ENCODE measurements at places on chromosomes 1 and 21.

GRCh38 chr1:5312862-5313261 is 658.5 kb downstream of the AJAP1 start:
- DNase-seq: no peak

GRCh38 chr1:205144751-205145150 is 23.0 kb upstream of the RBBP5 start:
- DNase-seq: no peak

DNA sequence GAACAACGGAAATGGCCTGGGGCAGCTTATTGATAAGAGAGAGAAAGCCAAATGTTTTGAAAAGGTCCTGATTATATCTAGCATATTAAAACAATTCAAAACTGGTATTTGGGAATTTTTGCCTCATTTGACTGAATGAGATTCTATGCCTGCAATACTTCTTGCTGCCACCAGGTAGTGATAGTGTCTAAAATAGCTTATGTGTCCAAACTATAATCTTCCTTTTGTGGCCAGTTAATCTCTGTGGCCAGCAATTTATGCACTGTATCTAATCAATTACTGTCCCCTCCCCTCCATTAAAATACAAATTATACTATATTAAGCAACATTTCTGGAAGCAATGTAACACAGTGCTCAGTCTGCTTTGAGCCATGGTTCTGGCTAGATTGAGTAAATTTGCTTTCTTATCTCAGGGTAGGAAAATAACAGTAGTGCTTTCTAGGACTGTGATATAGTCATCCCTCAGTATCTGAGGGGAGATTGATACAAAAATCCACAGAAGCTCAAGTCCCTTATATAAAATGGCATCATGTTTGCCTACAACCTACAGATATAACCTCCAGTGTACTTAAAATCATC is 91.8 kb downstream of the FOXD2 start:
- DNase-seq: no peak

DNA sequence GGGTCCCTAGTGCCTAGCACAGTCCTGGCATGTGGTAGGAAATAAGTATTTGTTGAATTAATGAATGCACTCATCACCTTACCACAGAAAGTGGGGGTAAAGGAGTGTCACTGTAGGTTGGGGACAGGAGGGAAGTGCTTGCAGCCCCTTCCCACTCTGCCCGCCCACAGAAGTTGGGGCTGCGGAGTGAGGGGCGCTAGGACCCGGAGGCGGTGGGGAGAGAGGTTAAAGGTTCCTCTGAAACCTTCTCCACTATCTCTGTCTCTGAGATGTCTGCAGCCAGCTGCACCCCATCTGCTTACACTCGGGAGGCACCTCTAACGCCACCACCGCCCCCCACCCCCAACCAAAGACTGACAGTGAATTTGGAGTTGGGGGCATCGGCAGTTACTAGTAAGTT is 1.4 kb upstream of the WNT2B start:
- DNase-seq: no peak

GRCh38 chr1:58156124-58156468 is 390.4 kb downstream of the OMA1 start:
- DNase-seq: no peak

GRCh38 chr1:106746448-106747085 is 309.9 kb upstream of the PRMT6 start:
- DNase-seq: no peak

GRCh38 chr1:22685591-22686059 is 25.0 kb upstream of the EPHB2 start:
- no peak for DNase-seq

DNA sequence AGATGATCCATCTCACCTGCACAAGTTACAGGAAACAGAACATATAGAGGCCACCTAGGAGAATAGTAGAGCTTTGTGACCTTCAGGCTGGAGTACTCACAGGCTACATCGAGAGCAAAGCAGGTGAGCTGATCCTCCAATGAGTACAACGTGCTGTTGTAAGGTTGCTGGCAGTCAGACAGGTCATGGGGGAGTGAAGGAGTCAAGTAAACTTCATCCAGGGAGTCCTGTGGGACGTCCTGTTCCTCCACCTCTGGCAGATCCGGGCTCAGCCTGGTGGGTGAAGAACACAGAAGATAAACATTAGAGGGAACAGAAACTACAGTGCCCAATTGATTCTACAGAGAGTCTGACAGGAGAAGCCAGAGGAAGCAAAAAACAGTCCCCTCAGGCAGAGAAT is 62.5 kb downstream of the PRKAB2 start:
- DNase-seq: no peak

- DNase-seq: no peak
These were observed 65.2 kb upstream of the TRABD2B start for GRCh38 chr1:48062353-48062752.

DNA sequence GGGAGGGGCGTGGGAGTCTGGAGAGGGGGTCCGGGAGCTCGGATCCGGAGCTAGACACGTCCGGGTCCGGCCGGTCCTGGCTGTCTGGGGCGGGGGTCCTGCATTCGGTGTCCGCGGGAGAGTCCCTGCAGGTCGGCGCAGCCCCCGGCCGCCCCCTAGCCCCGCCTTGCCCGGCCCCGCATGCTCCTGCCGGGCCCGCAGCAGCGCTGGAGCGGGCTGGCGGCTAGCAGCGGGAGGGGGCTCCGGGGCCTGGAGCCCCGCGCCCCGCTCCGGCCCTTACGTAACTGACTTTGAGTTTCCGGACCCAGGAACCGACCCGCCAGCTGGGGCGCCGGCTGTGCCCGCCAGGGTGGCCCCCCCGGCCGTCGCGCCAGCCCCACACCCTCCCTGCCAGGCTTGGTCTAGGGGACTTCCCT is 26.9 kb upstream of the EPB41 start:
- DNase-seq: peak; percentile 79

DNA sequence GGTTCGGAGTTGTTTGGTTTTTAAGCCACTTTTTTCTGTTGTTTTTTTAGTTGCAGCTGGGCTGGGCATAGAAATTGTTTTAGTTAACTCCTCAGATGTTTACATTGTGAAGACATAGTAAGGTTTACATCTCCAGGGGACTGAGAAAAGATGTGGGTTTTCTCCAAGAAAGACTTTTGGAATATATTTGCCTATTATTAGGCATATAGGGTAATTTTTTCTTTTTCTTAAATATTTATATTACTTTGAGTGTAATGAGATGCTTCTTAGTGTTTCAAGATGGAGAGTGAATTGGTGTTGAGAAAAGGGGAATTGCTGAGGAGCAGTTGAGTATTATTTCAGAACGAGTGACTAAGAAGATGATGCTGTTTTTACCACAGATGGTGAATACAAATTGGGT is 26.6 kb upstream of the PIGK start:
- DNase-seq: no peak

DNA sequence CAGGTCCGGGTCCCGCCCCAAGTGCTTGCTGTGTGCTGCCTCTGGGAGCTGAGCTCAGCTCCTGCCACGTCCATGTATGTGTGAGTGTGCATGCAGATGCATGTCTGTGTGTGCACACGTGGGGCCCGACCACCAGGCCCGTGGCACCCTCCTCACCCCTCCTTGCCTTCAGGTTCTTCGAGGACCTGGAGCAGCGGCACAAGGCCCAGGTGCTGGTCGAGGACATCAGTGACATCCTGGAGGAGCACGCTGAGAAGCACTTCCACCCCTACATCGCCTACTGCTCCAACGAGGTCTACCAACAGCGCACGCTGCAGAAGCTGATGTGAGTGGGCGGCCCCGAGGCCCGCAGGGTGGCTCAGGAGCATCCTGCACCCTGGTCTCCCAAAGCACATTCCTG is 18.4 kb downstream of the ARHGEF16 start:
- DNase-seq: no peak

DNA sequence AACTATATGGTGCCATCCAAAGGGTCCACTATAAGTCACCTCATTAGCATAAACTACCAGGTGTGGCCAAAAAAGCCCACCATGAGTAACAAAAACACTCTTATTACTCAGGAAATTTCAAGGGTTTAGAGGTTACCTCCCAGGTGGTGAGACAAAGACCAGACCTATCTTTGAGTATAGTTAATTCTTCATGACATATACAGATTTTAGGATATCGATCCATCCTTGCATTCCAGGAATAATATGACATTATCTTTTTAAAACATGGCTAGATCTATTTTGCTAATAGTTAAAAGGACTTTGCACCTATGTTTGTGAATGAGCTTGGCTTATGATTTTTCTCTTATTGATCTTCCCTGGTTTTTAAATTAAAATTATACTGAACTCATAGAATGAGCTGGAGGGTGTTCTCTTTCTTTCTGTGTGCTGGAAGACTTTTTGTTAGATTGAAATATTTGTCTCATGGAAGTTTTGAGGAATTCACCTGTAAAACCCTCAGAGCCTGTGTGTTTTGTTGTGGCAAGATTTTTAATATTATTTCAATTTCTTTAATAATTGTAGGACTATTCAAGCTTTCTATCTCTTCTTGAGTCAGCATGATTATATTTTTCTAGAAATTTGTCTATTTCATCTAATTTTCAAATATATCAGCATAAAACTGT is 138.7 kb upstream of the SLC45A1 start:
- DNase-seq: no peak

GRCh38 chr1:29462096-29462495 is 225.8 kb downstream of the PTPRU start:
- no peak for DNase-seq
